NCI-H1092 (cell line): ENCODE measurements at places on chromosomes 6 and 20.

- no peak for DNase-seq
Measured at GRCh38 chr20:20946122-20946759, 159.9 kb downstream of the LINC00237 start.

GRCh38 chr6:155158030-155158843 lies 105.6 kb upstream of the CLDN20 start:
- DNase-seq: no peak

- DNase-seq: no peak
Measured at GRCh38 chr20:17759449-17759848, 59.7 kb downstream of the BANF2 start.

DNA sequence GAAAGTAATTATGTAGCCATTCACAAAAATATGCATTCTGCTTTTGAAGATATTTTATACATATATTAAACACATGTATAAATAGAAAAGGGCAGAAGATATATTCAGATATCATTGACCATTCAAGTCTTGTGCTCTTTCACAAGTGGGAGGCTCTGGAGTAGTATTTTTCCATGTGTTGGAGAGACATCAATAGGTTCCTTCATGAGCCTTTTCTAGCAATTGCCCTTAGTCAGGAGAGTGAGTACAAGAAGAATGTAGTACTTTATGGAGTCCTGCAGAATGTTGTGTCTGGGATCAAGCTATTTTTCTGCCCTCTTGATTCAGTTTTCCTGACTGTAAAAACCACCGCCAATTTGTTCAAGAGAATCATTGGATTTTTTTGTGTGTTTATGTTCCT lies 117.9 kb downstream of the LRRC1 start:
- DNase-seq: no peak

- DNase-seq: no peak
Measured at GRCh38 chr6:124339610-124340334, 536.1 kb downstream of the NKAIN2 start.

DNA sequence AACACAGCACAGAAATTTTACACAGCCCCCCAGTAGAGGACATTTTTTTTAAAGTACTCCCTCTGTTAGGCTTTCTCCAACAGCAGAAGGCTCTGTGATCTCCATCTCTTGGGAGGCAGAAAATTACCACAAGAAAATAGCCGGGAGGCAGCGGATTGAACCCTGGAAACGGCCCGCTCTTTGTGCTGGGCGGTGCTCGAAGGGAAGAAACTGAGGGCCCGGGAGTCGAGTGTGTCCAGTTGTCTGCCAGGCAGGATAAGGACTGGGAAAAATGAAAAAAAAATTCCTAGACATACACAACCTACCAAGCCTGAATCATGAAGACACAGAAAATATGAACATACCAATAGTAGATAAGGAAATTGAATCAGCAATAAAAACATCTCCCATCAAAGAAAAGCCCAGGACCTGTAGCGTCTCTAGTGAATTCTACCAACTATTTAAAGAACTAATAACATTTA lies 31.5 kb downstream of the POM121L2 start:
- no peak for DNase-seq

GRCh38 chr6:114343782-114344144 lies 940 bp upstream of the HS3ST5 start:
- DNase-seq: no peak

DNA sequence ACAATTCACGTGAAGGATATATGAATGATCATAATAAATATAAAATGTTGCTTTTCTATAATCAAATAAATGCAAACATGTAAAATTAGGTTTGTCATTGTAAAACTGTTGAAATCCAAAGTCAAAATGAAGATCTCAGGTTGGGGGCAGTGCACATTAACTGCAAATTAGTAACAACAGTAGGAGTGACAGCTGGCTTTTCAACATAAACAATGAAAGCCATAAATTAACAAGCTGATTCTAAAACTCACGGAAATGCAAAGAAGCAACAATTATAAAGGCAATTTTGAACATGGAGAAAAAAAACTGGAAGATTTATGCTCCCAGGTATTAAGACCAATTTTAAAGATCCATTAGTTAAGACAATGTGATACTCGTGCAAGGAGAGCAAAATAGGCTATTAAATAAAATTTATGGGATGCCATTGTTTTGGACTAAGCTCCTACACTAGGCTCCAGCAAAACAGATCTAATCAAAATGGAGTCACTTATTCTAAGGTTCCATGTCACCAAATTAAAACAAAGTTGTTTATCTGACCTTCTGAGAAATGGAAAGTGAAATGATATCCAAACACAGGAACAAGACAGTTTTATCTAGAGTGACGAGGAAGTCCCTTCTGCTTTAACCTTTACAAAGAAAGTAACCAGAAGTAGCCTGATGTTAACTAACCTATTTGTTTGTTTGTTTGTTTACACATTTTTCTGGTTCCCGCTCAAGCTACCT lies 770.8 kb downstream of the EPHA7 start:
- no peak for DNase-seq

- no peak for DNase-seq
Measured at GRCh38 chr6:138031850-138032249, 75.4 kb downstream of the PERP start.

DNA sequence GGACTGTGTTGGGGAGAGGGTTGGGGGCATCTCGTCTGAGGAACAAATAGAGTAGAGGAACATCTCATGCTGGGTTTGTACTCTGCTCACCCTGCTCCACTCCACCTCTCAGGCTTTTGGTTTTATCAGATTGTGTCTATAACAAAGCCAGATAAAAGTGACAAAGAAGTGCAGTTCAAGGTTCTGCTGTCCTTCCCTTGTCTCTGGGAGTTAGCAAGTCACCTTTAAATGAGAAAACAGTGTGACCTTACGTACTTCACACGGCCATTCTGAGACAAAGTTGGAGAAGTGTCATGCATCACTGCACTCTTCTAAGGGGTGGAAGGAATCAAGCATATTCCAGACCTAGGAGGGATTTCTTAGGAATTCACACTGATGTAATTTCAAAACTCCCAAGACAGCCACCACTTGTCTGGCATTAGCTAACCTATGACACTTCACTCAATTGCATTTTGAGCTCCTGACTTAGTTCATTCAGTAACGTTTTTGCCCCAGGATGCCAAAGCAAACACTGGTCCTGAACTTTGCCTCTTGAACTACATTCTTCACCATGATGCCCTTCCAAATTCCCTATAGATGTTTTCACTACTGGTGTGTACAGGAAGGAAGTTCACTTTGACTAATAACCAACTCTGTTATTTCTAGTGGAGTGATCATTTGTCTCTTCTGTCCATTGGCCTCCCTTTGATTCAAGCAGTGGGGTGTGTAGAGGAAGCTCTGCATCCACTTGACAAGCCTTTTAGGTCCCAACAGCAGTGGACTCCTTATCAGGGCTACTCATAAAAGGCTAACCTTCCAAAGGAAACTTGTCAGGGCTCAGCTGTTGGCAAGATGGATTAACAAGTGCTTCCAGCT lies 647.6 kb upstream of the FLRT3 start:
- no peak for DNase-seq

DNA sequence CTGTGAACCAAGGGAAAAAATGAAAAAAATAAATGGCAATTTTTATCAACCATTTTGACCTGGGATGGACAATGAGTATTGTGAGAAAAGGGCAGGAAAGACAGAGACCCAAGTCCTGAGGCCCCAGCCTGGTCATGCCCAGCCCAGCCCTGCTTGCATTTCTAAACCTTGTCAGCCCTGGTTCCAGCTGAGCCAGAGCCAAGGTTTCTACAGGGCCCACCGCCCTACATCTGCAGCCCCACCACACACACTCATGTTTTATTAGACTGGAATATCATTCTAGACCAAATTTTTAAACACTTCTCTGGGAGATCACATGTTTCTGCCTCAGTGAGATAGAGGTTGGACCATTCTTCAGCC lies 667 bp upstream of the CST9L start:
- no peak for DNase-seq

DNA sequence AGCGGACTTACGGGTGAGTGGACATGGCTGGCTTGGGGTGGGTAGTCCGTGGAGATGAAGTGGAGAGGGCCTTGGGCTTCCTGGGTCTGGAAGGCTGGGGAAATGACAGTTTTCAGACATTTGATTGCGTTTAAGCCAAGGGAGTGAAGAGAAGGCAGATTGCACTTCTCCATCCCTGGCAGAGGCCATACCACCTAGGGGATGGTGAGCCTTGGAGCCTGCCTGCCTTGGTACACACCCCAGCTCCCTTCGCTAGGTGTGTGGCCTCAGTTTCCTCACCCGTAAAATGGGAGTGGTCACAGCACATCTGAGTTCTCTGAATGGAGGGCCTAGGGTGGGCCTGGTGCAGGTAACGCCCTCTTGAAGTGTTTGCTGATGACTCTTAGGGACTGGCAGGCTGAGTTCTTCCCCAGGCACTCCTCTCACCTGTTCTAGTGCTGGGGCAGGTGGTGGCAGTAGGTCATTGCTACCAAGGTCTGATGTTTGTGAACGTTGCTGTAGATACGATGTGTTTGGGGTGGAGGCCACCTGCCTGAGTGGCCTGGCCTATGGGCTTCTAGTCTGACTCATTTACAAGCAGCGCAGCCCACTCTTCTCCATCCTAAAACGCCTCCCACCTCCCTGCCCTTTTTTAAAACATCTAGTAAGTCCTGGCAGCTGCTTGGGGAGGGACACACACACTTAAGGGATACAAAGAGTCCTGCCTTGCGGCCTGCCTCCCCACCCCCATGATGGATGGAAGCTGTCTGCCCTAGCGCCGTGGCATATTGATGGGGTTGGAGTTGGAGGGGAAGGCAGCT lies 2.3 kb downstream of the RBM38 start:
- DNase-seq: no peak
